Kidney (tissue), 22 donors: ENCODE measurements at places on chromosomes 6 and 20. TPM values are rescaled to one million over a fixed set of nuclear protein-coding genes. Genes with fewer than 3 reads are reported as not detected.

The SCAF8 gene
- 52.2 TPM for total RNA-seq

The CPNE5 gene
- total RNA-seq, result 7.1 TPM

The SNAP25 gene
- 6.2 TPM for total RNA-seq

GRCh38 chr20:51388227-51388626, 154.3 kb downstream of the NFATC2 start:
- H3K4me3 ChIP-seq, result no peak overlapping the region
- no peaks in the 10 kb centered on the region for H3K27me3 ChIP-seq
- DNase-seq, result no peak
- H3K36me3 ChIP-seq, result no peaks in the 10 kb centered on the region
- peaks cover 8% of the 10 kb centered on the region for H3K4me1 ChIP-seq

GRCh38 chr6:70424291-70424690, 11.0 kb downstream of the FAM135A start:
- peaks cover 2% of the 10 kb centered on the region for H3K36me3 ChIP-seq
- DNase-seq, result peak; percentile 46
- H3K4me1 ChIP-seq, result no peaks in the 10 kb centered on the region
- no peaks in the 10 kb centered on the region for H3K27me3 ChIP-seq
- no peak overlapping the region for H3K27ac ChIP-seq

The NMBR gene
- not detected for total RNA-seq

- H3K27ac ChIP-seq, result no peak overlapping the region
- H3K36me3 ChIP-seq, result no peaks in the 10 kb centered on the region
- H3K4me3 ChIP-seq, result no peak overlapping the region
- H3K27me3 ChIP-seq, result no peaks in the 10 kb centered on the region
- DNase-seq, result no peak
- no peaks in the 10 kb centered on the region for H3K4me1 ChIP-seq
Measured at GRCh38 chr20:2314759-2315439, 19.1 kb downstream of the TGM3 start.

The OARD1 gene
- total RNA-seq, result 35.9 TPM

DNA sequence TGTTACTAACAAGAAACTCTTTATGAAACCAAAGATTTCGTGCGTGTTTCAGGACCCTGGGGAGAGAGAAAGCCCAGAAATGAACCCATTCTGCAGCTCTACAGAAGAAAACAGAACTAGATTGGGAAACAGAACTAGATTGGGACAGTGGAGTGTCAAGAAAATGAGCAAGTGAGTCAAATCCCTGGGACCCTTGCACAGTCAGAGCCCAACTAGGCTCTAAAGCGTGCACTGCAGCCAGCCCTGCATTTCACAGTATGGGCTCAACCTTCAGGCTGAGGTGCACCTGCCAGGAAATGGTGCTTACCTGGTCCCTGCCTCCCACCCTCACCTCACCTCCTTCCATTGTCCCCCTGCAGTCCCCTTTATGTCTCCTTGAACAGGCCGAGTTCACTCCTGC, 39.7 kb downstream of the BFSP1 start:
- H3K36me3 ChIP-seq, result no peaks in the 10 kb centered on the region
- H3K27ac ChIP-seq, result no peak overlapping the region
- DNase-seq, result peak; percentile 1
- H3K4me1 ChIP-seq, result no peaks in the 10 kb centered on the region

- H3K4me3 ChIP-seq, result no peak overlapping the region
- no peak for DNase-seq
- no peaks in the 10 kb centered on the region for H3K27me3 ChIP-seq
- H3K4me1 ChIP-seq, result no peaks in the 10 kb centered on the region
- no peaks in the 10 kb centered on the region for H3K36me3 ChIP-seq
Measured at GRCh38 chr20:58965270-58966064, 15.6 kb upstream of the NELFCD start.

The TAF4 gene
- 18.4 TPM for total RNA-seq

DNA sequence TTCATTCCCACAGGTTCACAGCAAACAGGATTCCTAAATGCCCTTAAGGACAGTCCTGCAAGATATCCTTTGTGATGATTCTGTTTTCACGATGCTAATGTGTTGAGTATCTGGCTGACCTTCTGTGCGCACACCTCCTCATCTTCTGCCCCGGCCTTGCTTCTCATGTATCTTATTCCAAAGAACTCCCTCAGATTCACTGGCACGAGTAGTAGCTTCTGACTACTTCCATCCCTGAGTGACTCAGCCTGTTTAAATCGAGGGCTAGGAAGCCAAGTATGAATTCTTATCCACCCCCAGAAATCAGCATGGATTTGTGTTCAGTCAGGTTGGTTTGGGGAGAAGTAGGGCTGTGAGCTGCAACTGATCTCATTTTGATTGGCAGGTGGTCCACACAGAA, 190.2 kb upstream of the SNX9 start:
- H3K36me3 ChIP-seq, result peaks cover 3% of the 10 kb centered on the region
- DNase-seq, result no peak
- H3K4me3 ChIP-seq, result no peak overlapping the region
- H3K27ac ChIP-seq, result peak overlapping the region; percentile 3

- no peaks in the 10 kb centered on the region for H3K36me3 ChIP-seq
- no peaks in the 10 kb centered on the region for H3K27me3 ChIP-seq
- H3K27ac ChIP-seq, result no peak overlapping the region
Measured at GRCh38 chr6:130577178-130577919, 211.5 kb downstream of the TMEM200A start.

DNA sequence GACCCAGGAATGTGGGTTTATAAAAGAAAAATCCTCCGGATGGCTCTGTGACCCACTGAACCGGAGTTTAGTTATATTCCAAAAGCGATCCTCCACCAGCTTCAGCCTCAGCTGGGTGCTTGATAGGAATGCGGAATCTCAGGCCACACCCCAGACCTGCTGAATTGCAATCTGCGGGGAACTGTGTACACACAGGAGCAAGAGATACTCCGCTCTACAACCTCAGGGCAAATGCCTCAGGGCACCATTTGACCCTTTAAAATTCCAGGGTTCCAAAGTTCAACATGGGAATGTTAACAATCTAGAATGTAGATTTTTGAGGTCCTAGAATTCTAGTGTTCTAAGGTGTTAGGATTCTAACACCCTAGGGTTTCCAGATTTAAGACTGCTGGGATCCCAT, 10.8 kb downstream of the BPIFA2 start:
- H3K4me1 ChIP-seq, result no peaks in the 10 kb centered on the region
- H3K36me3 ChIP-seq, result no peaks in the 10 kb centered on the region
- H3K27ac ChIP-seq, result no peak overlapping the region
- H3K27me3 ChIP-seq, result no peaks in the 10 kb centered on the region

The B3GAT2 gene
- not detected for total RNA-seq

The TAGAP gene
- 8.8 TPM for total RNA-seq

- peak; percentile 52 for DNase-seq
- no peak overlapping the region for H3K27ac ChIP-seq
- peak overlapping the region; percentile 23 for H3K4me3 ChIP-seq
- H3K36me3 ChIP-seq, result no peaks in the 10 kb centered on the region
Measured at GRCh38 chr6:17469006-17469832, 75.8 kb downstream of the CAP2 start.

The ATP5F1E gene
- total RNA-seq, result 67.7 TPM

The MYBL2 gene
- 1.3 TPM for total RNA-seq

The ARHGAP18 gene
- total RNA-seq, result 39.8 TPM

DNA sequence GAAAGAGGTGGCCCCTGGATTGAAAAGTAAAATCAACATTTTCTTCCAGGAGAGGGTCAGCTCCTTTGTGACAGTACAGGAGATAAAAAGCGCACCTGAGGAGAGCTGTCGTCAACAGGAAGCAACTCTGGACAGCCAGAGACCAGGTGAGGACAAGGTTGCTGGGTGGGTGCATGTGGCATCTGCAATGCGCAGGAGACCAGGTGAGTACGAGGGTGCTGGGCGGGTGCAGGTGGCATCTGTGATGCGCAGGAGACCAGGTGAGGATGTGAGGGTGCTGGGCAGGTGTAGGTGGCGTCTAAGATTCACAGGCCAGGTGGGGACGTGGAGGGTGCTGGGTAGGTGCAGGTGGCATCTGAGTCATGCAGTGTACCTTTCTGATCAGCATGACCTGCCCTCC, 38.4 kb downstream of the WDR27 start:
- no peak overlapping the region for H3K27ac ChIP-seq
- H3K4me3 ChIP-seq, result no peak overlapping the region
- no peaks in the 10 kb centered on the region for H3K27me3 ChIP-seq
- no peaks in the 10 kb centered on the region for H3K4me1 ChIP-seq
- peaks cover 19% of the 10 kb centered on the region for H3K36me3 ChIP-seq

DNA sequence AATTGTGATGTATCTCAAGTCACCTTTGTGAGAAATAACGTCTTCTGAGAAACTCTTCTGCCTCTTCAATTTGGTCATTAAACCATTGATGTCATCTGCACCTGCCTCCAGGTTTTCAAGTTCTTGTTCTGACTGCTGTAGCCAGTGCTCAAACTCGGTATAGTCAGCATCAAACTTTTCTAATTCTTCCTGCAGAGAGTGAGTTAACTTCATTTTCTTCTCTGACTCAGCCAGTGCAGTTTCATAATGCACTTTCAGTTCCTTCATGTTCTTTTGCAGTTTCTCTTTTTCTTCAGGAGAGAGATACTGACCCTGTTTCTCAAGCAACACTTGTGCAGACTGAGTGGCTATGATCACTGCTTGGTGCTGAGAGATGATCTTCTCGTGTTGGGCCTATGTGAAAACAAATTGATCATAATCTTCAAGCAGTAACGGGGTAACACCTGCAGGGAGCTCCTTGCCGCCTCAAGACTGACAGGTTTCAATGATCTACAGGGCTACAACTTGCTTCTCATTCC, 48.8 kb downstream of the DST start:
- no peak overlapping the region for H3K27ac ChIP-seq
- H3K4me3 ChIP-seq, result no peak overlapping the region
- H3K36me3 ChIP-seq, result no peaks in the 10 kb centered on the region
- H3K4me1 ChIP-seq, result no peaks in the 10 kb centered on the region
- DNase-seq, result no peak

The EPB41L1 gene
- total RNA-seq, result 230 TPM

DNA sequence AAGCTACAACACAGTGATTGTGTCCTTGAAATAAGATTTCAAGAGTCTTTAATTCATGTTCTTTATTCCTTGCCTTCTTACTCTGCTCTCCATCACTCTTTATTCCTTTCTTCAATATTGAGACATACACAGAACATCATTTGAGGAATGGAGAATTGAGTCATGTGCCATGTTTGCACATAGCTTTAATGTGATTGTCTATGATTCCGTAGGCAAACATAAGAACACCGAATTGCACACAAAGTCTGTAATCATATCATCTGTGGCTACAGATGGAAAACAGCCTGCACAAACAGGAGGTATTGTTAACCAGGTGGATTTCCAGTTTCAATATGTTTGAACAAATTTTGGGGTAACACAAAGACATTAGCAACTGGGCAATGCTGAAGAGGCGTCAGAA, 571.6 kb upstream of the GJE1 start:
- H3K36me3 ChIP-seq, result no peaks in the 10 kb centered on the region
- H3K4me3 ChIP-seq, result no peak overlapping the region
- no peak overlapping the region for H3K27ac ChIP-seq

GRCh38 chr6:95546148-95546547, 31.2 kb upstream of the MANEA start:
- no peak overlapping the region for H3K4me3 ChIP-seq
- H3K27me3 ChIP-seq, result no peaks in the 10 kb centered on the region
- DNase-seq, result no peak

The ZNF831 gene
- 1.9 TPM for total RNA-seq

The SDC4 gene
- 397 TPM for total RNA-seq

GRCh38 chr6:11923621-11924020, 88.5 kb upstream of the HIVEP1 start:
- DNase-seq, result no peak
- no peaks in the 10 kb centered on the region for H3K27me3 ChIP-seq
- no peak overlapping the region for H3K4me3 ChIP-seq
- no peak overlapping the region for H3K27ac ChIP-seq

The CTCFL gene
- total RNA-seq, result not detected

DNA sequence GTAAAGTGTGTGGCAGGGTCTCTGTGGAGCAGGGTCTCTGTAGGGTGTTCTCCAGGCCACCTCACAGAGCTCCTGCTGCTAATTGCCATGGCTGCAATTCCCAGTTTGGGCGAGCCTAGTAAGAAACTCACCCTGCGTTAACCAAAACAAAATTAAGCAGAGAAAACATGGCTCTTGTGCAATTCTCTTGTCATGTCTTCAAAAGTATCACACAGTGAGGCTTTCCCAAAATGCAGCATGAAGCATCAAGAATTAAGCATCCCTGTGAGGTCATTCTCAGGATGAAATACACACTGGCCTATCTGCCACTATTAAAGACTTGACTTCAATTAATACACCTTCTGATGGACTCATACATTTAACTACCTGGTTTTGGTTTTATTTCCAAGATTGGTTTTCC, 72.8 kb downstream of the KIF13A start:
- no peak for DNase-seq
- H3K4me3 ChIP-seq, result no peak overlapping the region
- H3K27me3 ChIP-seq, result no peaks in the 10 kb centered on the region
- H3K4me1 ChIP-seq, result no peaks in the 10 kb centered on the region
- no peak overlapping the region for H3K27ac ChIP-seq

DNA sequence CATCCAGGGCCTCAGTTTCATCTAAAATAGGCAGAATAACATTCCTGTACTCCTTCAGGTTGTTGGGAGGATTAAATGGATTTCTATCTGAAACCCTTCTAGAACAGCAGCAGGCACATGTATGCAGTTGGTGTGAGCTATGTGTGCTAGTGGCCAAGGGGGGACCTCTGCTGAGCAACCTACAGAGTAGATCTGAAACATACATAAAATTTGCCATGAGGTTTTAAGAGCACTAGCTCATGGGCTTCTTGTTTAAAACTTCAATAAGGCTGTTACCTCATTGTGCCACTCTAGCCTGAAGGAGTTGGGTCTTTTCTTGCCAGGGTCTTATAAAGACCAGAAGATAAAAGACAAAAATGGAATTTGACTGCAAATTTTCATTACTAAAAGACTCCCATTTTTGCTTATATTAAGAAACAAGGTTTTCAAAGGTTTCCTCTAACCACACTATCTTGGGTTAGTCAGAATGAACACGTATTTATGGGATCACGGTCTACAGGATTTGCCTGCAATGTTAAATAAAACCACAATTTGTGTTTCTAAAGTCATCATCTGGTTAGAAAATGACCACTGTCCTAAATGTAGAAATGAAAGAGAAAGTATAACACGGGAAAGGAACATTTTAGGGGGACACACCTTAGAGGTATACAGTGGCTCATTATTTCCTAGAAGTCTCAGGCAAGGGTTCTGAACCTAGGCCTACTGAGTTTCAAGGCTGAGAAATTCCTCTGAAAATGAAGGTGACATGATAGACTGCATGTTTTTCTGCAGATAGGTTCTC, 144.9 kb upstream of the OLIG3 start:
- DNase-seq, result no peak
- no peaks in the 10 kb centered on the region for H3K27me3 ChIP-seq
- no peaks in the 10 kb centered on the region for H3K4me1 ChIP-seq
- no peaks in the 10 kb centered on the region for H3K36me3 ChIP-seq
- H3K27ac ChIP-seq, result no peak overlapping the region
- H3K4me3 ChIP-seq, result no peak overlapping the region

DNA sequence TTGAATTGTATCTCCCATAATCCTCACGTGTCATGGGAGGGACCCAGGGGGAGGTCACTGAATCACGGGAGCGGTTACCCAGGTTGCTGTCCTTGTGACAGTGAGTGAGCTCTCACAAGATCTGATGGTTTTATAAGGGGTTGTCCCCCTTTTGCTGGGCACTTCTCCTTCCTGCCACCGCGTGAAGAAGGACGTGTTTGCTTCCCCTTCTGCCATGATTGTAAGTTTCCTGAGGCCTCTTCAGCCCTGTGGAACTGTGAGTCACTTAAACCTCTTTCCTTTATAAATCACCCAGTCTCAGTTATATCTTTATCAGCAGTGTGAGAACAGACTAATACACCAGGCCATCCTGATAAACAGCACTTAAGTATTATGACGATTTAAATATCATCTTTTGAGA, 9.0 kb upstream of the MRGBP start:
- H3K36me3 ChIP-seq, result no peaks in the 10 kb centered on the region
- no peak overlapping the region for H3K4me3 ChIP-seq
- H3K4me1 ChIP-seq, result no peaks in the 10 kb centered on the region
- no peak for DNase-seq
- H3K27ac ChIP-seq, result no peak overlapping the region

The PKIB gene
- 5.3 TPM for total RNA-seq
